ENCODE measurements at places on chromosomes 3 and 15.

DNA sequence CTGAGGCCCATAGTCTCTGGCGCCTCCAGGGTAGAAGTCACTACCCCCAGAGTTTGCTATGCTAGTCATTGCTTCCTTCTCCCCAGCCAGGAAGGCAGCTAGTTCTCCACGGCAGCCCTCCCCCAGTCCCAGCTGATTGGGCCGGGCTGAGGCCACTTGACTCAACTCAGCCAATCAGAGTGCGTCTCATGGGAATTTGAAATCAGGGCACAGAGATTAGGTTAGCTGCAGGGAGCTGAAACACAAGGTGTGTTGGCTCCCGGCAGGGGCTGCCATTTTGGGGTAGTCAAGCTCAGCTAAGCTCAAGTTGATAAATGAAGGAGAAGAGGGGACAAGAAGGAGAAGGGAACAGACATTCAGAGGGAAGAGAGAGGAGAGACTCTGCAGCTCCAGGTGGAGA, 32.8 kb downstream of the LINGO1 start:
- no peak for DNase-seq

DNA sequence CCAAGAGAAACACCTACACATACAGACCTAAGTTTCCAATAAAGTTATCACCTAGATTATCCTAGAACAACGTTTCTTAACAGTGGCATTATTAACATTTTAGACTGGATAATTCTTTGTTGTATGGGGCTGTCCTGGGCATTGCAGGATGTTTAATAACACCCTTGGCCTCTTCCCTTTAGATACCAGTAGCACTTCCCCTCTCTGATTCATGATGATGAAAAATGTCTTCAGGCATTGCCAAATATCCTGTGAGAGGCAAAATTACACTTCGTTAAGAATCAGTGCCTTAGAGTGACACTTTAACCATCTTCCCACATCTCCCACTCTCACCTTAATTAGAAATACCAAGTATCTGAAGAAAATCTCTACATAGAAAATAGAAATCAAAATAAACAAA, 352.6 kb downstream of the CGGBP1 start:
- DNase-seq, result no peak

GRCh38 chr3:66797889-66798560, 200.1 kb upstream of the KBTBD8 start:
- DNase-seq, result no peak

DNA sequence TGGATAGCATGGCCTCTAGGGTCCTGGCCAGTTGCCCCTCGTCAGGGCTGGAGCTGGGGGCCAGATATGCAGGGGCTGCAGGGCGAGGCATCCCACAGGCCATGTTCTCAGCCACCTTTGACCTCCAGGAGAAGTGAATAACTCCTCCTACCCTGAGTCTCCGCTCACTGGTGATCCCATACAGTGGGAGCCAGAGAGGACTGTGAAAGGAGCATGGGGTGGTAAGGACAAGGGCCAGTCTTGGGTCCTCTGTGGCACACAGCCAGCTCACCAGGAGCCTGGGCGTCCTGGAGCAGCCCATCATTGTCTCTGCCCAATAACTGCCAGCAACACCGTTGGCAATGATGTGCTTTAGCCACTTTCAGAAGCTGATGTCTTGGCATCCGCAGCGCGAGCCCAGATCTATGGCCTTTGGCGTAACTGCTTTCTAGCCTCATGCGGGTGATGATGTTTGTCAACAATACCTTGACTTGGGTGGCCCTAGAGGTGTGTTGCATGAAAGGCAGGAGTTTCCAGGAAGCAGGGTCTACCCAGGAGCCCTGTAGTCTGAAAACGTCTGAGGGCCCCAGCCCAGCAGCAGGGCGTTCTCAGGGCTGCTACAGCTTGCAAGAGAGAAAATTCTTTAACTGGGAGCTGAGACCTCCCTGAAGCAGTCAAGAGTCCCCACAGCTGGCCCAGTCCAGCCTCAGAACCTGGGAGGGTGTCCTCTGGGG, 61.1 kb upstream of the IQSEC1 start:
- DNase-seq, result no peak

GRCh38 chr15:22907161-22907950, 68.9 kb downstream of the NIPA2 start:
- DNase-seq, result no peak

DNA sequence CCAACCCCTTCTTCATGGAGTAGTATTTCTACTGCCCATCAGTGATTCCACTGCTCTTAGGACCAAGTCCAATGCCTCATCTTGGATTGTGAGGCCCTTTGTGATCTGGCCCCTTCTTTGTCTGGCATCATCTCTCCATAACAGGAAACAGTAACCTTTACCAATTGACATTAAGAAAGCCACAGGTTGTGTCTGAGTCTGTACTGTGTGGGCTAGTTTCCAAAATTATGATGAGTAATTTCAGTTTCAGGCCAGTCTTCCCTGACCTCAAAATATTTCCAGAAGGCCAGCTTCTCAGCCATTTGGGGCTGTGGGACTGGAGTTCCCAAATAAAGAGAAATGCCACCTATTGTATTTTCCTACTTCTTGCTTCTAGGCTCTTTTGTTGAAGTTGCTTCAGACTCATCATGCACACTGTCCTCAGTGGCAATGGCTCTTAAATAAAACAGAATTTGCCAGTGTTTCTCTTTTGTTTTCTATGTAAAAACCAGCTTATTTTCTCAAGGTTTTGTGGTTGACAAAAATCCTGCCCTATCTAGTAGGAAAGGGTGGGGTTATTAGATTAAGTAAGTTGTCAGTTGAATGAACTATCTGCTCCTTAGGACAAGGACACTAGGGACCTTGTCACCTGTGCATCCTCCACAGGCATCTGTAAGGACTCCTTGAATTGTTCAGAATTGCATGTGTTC, 47.0 kb upstream of the ACKR4 start:
- DNase-seq, result no peak

GRCh38 chr15:61030451-61030850, 198.7 kb downstream of the RORA start:
- DNase-seq, result no peak

GRCh38 chr3:84444726-84445521, 513.9 kb upstream of the CADM2 start:
- no peak for DNase-seq

- DNase-seq, result no peak
These were observed 290.2 kb downstream of the MEX3B start for GRCh38 chr15:81755626-81756025.

GRCh38 chr3:129576514-129577352, 29.7 kb downstream of the PLXND1 start:
- peak; percentile 65 for DNase-seq

- no peak for DNase-seq
These were observed 38.8 kb downstream of the AKAP13 start for GRCh38 chr15:85419161-85419560.

DNA sequence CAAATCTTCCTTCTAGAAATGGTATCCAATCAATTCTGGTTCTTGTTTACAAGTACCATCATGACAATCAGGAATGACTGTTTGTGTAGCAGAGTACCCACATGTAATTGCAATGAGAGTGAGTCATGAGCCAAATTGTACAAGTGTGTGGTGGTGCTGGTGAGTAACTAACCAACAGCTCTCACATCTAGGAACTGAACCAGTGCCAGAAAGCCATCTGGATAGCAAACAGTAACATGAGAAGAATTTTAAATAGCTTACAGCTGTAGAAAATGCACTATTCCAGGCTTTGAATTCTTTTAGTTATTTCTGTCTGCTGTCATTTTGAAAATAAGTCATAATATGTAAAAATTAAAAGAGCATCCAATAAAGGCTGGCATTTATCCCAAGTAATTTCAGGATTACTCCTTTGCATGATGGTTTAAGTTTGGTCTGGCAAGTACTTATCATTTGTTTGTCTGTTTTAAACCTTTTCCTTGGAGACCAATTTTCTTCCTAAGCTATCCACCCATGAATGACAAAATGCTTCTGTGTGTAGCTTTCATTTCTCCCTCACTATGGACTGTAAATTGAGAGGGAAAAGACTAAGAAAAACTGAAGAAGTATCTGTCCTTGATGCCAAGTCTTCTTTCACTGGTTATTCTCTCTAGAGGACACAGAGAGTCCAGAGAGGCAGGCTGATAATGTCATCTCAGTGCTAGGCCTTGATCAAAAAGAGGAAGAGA, 60.0 kb downstream of the PIK3CB start:
- DNase-seq, result no peak

DNA sequence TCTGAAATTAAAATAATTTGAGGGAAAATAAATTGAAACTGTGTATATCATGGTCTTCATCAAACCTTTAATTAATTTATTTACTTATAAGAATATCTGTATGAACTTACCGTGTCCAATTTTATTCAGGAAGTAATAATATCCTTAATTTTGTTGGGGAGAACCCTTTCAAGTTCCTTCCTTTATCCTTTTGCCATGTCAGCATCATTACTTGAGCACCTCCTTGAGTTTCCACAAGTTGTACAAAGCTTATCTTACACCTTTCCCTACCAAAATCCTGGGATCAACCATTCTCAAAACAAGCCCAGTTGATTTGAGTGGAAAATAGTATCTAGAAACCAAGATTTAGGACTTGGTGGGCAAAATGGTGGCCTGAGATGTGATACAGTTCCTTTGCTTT, 37.3 kb downstream of the PLSCR2 start:
- DNase-seq, result no peak

DNA sequence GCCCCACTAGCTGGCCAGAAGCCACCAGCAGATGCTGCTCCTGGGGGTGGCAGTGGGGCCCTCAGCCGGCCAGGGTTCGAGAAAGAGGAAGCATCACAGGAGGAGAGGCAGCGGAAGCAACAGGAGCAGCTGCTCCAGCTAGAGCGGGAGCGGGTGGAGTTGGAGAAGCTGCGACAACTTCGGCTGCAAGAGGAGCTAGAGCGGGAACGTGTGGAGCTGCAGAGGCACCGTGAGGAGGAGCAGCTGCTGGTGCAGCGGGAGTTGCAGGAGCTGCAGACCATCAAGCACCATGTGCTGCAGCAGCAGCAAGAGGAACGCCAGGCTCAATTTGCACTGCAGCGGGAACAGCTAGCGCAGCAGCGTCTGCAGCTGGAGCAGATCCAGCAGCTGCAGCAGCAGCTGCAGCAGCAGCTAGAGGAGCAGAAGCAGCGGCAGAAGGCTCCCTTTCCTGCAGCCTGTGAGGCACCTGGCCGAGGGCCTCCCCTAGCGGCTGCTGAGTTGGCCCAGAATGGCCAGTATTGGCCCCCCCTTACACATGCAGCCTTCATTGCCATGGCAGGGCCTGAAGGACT, 17.5 kb upstream of the APEH start:
- DNase-seq, result no peak

GRCh38 chr3:189446959-189447560, 184.1 kb upstream of the TP63 start:
- DNase-seq, result no peak

- DNase-seq, result no peak
These were observed 49.0 kb downstream of the POLQ start for GRCh38 chr3:121496786-121497185.

DNA sequence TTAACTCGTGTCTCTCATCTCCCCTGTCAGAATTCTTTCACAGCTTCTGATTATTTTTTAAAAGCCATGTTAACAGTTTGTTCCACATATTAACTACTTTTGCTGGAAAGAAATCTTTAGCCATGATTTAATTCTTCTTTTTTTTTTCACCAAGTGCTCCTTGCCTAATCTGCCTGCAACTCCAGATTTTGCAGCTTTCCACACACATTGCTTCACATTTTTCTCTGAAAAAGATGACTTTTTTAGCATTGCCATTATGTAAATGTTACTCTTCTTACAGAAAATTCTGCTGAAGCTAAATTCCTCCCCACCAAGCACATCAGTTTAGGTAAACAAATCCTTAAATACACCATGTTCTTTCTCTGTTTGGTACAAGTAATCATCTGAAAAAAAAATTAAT, 23.4 kb upstream of the PPARG start:
- no peak for DNase-seq

GRCh38 chr15:57327985-57328471, 48.3 kb upstream of the CGNL1 start:
- DNase-seq, result no peak

GRCh38 chr15:74175271-74176191, 2.0 kb downstream of the ISLR start:
- no peak for DNase-seq

DNA sequence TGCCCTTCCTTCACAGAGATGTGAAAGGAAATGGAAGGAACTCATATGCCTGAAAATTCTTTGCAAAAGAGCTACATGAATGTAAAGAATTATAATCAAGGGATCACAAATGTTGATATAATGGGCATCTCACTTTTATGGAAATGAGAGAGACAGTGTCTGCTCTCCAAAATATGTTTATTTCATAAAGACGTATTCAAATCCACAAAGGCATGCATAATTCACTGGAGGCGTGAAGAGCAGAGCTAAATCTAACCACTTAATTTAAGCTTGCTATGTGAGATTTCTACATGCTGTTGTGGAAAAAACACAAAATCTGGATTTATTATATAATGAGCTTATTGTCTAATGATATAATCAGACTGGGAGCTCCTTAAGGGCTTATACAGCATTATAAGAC, 469.1 kb downstream of the RAP2B start:
- DNase-seq, result no peak

GRCh38 chr15:100665570-100665969, 63.2 kb downstream of the ASB7 start:
- DNase-seq, result no peak

DNA sequence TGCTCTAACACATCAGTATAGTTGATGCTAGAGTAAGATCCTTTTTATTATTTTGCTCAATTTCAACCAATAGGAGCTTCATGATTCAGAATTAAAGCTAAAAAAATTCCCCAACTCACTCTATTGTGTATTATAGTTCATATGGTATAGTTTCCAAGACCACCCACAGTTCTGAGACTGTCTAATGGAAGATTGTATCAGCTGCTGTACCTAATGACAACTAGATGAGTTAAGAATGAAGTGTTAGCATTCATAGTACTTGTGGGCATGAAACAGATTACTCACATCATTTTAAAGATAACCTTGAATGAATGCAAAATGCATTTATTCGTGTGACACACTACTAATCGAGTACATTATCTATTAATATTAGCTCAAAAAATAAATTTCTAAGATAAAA, 289.9 kb upstream of the ATP11B start:
- DNase-seq, result no peak

GRCh38 chr3:194472290-194472920, 14.4 kb downstream of the ATP13A3 start:
- DNase-seq, result no peak
